ENCODE measurements at places on chromosomes 4 and X.

DNA sequence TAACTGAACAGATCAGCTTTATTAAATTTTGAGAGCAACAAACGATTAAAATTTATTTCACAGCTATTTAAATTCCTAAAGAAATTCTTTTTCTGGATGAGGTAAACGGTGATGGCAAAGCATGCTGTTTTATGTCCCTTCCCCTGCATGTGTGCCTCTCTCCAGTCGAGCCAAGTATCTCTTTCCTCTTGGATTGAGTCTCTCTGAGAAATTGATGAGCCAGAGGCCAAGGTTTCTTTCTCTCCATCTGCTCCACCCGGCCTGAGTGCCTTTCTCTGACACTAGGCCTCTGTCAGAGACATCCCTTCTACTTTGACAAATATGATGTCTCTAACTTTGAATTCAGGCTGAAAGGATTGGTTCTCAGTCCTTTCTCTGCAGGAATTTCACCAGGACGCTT, 42.6 kb upstream of the PARM1 start:
- no peak for DNase-seq

- no peak for DNase-seq
Observed at GRCh38 chr4:158821228-158821971, 52.6 kb downstream of the FNIP2 start.

DNA sequence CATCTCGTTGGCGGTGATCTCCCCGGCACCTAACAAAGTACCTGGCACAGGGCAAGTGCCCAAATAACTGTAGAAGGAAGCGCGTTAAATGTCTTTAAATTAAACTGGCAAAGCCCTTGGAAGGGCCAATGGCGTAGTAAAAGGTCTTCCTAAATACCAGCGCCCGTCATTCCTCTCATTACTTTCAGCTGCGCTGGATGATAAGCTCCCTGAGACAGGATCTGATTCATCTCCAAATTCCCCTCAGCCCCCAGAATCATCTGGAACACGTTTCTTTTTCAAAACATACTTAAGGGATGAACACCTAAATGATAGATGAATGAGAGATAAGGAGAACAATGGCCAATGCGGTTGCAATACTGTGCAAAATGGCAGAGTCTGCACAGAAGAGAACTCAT, 95.1 kb downstream of the AFAP1 start:
- no peak for DNase-seq

GRCh38 chr4:970854-971520, 2.4 kb downstream of the DGKQ start:
- DNase-seq: no peak
